NCI-H1417 (cell line): ENCODE measurements at places on chromosomes 6 and 20.

DNA sequence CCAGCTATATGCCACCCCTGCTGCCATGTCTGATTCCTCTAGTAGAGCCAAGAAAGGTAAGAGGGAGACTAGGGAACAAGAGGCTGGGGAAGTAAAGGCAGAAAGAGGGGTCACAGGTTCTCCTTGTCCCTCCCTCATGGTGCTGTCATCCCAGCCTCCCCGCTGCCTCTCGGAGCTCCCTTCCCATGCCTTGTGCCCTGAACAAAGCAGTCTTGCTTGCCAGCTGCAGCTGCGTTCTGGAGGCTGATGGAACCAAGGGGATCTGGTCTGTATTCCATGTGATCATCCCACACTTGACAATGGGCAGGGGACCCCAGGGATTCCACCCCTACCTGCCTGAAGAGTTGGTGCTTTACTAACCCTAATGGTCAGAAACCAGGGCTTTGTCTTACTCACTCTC is 61.4 kb downstream of the DAAM2 start:
- no peak for DNase-seq

GRCh38 chr6:111482188-111482958 is 645 bp downstream of the REV3L start:
- peak; percentile 57 for DNase-seq

- no peak for DNase-seq
Observed at GRCh38 chr20:46519471-46520068, 6.2 kb upstream of the ZNF334 start.

GRCh38 chr6:57267586-57268293 is 45.6 kb upstream of the RAB23 start:
- no peak for DNase-seq

DNA sequence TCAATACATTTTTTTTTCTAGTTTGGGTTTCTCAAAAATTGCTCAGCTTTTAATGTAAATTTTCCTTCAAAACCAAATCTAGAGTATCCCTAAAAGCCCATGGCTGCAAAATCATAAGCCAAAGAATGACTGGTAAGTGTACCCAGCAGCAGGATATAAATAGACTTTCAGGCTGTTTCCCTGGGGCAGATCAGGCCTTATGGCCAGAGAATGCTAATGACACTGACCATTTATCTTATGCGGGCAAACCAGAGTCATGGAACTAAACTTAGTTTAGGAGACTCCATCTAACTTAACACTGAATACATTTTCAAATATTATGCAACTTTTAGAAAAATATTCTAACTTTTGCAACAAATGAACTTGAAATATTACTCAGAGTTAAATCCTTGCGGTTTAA is 7.4 kb downstream of the OSER1 start:
- no peak for DNase-seq

- no peak for DNase-seq
Observed at GRCh38 chr6:108661430-108661829, 100.7 kb downstream of the FOXO3 start.

DNA sequence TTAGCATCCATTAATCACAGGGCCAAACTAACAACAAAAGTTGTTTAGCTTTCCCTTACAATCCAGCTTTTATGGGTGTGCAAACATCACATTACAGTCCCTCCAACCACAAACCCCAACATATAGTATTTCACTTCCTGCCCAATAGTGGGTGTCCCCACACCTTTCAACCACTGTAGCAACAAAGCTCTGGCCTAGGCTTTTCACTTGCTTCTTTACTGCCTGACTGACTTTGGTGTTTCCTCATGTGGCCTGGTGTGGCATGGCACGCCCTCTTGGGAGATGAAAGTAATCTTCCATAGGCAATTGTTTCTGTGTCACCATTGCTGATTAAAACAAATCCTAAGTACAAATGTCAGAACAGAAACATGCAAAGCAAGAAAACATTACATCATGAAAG is 46.3 kb downstream of the MCM8 start:
- no peak for DNase-seq

- DNase-seq, result no peak
Observed at GRCh38 chr6:46329568-46329967, 158.8 kb upstream of the ENPP5 start.

DNA sequence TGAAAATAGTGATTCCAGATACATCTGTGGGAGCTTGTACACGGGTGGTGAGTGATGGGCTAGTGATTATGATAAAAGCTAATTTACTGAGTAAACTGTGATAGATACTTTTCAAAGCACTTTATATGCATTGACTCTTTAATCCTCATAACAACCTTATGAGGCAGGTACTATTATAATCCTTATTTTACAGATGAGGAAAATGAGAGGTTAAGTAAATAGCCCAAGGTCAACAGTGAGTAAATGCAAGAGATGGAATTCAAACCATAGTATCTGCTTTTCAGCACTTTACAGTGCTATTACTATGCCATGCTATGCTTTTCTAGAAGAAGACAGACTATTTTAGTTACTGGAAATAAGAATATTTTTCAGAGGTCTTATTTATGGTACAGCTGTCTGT is 320.9 kb upstream of the CITED2 start:
- DNase-seq, result no peak

DNA sequence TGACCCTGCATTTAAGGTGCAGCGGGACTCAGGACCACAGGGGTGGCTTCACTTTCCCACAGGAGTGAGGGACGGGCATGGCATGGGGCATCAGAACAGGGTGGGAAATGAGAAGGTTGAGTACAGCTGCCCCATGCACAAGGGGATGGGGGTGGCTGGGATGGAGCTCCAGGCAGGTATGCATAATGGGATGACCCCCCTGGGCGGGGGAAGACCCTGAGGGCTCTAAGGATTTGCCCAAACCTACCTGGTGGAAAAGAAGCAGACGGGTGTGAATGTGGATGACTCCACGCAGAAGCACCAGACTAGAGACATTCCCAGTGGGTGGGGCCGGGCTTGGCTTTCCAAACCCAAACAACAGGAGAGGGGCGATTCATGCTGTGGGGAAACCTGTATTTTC is 200.3 kb downstream of the SYNDIG1 start:
- no peak for DNase-seq

DNA sequence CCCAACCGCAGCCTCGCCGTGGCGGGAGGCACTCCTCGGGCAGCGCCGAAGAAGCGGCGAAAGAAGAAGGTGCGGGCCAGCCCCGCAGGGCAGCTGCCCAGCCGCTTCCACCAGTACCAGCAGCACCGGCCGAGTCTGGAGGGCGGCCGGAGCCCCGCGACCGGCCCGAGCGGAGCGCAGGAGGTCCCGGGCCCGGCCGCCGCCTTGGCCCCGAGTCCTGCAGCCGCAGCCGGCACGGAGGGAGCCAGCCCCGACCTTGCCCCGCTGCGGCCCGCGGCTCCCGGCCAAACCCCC is 525 bp downstream of the PNRC1 start:
- no peak for DNase-seq

DNA sequence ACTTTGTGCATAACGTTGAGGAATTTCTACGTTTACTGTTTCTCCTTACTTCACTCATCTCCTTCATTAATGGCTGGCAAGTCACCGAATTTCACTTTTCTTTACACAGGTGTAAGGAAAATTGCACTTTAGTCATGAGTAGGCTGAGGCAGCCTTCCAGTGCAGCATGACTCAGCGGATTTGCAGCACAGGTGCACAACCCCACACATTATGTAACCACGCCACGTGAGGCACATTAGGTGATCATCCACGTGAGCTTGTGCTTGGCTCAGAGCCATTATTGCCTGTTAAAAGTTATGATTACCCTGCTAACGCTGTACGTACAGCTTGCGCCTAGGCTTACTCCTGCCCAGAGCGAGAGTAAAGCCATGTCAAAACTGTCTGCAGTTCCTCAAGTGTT is 158.8 kb downstream of the NKAIN2 start:
- DNase-seq, result peak; percentile 44

- DNase-seq, result no peak
Observed at GRCh38 chr20:37463726-37464494, 57.1 kb upstream of the NNAT start.

- peak; percentile 80 for DNase-seq
Observed at GRCh38 chr20:57622579-57623381, 2.6 kb upstream of the ZBP1 start.

DNA sequence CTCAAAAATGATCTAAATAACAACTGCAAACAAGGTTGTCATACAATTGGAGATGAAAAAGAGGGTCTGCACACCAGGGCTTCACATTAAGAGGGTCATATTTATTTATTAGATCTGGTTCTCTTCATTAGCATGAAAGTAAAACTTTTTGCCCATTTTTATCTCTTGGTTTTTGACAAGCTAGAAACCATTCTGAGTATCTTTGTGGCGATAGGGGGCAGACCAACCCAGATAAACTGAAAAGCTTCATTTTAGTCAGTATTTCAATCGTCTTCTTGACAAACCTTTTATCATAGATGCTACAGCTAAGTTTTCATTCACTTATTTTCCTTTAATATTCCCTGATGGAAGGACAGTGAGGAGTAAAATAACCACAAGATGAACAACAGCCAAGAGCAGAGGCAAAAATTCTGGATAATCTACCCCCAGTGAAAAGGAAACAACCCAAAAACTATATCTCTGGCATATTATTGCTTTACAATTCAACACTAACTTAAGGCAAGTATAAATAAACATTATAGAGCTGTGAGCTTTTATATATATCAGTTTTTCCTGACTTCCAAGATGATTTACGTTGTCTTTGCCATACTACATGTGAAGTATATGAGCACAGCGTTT is 45.2 kb downstream of the THEMIS start:
- DNase-seq, result no peak

DNA sequence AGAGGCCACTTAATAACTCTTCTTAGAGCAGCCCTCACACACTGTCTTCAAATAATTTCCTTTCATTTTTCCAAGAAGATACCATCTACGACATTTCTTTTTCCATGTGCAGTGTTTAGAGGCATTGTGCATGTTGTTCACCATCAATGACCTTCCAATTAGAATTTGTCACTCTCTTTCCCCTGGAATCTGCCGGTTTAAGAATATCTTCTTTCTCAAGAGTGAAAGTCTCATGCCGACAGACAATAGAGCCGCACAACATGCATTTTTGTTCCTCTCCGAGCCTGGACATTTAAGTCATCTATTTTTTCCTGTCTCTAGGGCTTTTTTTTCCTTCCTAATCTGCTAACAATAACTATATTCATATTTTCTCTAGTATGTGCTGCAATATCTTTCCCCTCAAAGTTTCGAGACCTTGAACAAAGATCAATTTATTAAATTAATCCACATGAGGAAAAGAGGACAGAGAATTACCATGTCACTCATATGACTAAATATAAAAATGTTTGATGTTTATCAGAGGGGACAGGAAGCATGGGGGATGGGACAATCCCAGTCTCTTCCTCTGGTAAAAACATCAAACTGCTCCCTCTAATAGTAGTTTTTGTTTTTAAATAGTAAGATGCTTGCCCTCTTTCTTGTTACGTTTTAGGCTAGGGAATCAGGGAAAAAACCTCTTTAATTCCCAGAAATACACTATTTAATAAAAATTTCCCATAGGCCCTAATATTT is 893.4 kb downstream of the C6orf118 start:
- no peak for DNase-seq

DNA sequence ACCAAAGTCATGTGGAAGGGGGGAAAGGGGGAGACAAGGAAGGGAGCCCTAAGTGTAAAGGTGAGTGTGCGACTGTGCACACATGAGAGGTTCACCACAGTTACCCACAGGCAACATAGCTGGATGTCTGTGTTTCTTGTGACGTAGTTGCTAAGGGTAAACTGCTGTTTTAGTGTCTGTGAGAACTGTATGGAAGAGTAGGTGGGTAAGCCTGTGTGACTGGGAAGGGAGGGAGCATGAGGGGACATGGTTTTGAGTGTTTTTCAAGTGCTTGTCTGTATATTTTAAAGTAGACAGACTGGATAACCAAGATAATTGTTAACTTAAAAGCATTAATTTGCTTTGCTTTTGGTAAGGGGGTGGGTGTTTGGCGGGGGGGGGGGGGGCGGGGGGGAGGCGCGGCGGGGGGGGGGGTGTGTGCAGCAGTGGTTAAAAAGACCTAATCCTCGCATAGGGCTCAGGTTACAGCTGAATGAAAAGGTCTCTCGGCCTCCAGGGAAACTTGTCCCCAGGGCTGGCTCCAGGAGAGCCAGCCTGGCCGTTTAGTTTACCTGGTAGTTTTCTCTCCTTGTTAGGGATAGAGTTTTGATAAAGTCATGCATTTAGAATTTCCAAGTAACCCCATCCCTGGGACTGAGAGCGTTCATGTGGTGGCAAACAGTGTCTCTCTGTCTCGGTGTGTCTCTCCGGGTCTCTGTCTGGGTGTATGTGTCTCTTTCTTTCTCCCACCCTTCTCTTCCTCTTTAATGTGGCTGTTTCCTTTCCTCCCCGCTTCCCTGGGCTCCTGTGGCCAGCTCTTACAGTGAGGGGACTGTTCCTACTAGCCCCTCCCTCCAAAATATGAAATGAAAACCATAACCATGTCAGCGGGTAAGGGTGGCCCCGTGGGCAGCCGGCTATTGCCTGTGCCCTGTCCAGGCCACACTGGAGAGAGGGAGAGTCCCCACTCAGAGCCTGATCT is 3.4 kb downstream of the SCUBE3 start:
- DNase-seq, result peak; percentile 41

- no peak for DNase-seq
Observed at GRCh38 chr20:48761023-48761785, 66.6 kb downstream of the PREX1 start.

- DNase-seq, result no peak
Observed at GRCh38 chr6:30712441-30712945, 4.6 kb downstream of the MDC1 start.
